CD4-positive, alpha-beta T cell (primary cell): ENCODE measurements at places on chromosomes 16 and 17. TPM values are rescaled to one million over a fixed set of nuclear protein-coding genes. Genes with fewer than 3 reads are reported as not detected.

GRCh38 chr17:79775632-79776031 lies 2.3 kb upstream of the CBX2 start:
- no peak overlapping the region for H3K27ac ChIP-seq
- H3K36me3 ChIP-seq, result no peaks in the 10 kb centered on the region
- H3K27me3 ChIP-seq, result peaks cover 65% of the 10 kb centered on the region
- DNase-seq, result no peak

GRCh38 chr17:63102034-63102433 lies 136.0 kb downstream of the TANC2 start:
- peaks cover 4% of the 10 kb centered on the region for H3K36me3 ChIP-seq
- no peaks in the 10 kb centered on the region for H3K4me1 ChIP-seq
- H3K4me3 ChIP-seq, result no peak overlapping the region

DNA sequence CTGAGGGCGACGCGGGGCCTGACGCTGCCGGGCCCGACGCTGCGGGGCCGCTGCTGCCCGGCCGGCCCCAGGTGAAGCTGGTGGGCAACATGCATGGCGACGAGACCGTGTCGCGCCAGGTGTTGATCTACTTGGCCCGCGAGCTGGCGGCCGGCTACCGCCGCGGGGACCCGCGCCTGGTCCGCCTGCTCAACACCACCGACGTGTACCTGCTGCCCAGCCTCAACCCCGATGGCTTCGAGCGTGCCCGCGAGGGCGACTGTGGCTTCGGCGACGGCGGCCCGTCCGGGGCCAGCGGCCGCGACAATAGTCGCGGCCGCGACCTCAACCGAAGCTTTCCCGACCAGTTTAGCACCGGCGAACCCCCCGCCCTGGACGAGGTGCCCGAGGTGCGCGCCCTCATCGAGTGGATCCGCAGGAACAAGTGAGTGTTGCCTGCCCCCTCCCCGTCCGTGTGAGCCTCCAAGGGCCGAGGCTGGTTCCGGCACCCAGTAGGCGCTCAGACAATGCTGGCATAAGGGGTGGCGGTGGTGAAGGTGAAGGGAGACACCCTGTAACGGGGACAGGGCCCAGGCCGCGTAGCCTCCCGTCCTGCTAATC lies 676 bp downstream of the CPD start:
- peak overlapping the region; percentile 82 for H3K27ac ChIP-seq
- DNase-seq, result peak; percentile 38
- peaks cover 38% of the 10 kb centered on the region for H3K4me1 ChIP-seq
- no peaks in the 10 kb centered on the region for H3K36me3 ChIP-seq

DNA sequence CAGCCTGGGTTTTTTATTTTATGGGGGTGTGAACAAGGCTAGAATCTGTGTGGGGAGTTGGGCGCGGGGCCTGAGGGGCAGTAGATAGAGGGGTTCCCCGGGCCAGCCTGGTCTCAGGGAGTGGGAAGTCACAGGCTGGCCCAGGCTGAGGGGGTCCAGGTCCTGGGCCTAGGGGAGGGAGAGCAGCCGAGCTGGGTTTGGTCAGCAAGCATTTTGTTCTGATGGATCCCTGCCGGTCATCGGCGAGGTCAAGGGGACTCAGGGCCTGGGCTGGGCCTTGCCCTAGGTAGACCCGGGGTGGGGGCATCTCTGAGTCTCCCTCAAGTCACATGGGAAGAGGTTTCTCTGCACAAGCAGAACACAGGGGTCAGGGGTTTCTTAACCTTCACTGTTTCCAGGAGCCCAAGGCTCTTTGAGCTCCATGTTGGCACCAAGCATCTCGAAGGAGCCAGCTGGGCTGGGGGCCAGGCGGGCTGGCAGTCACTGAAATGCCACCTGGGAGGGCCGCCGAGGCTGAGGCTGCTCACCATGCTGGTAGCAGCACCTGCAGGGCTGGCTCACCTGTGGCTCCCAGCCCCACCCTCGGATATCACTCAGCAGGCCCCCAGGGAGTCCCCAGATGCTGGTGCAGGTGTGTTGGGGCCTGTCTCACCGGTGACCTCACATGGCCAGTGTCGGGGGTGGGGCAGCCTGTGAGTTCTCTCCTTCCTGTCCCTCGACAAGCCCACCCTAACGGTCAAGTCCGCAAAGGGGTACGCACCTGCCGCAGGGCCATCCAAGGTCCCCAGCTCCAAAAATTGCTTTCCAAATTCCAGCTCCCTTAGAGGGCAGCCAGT lies 41.0 kb downstream of the SLC7A5 start:
- H3K4me1 ChIP-seq, result no peaks in the 10 kb centered on the region
- H3K4me3 ChIP-seq, result no peak overlapping the region
- H3K36me3 ChIP-seq, result peaks cover 9% of the 10 kb centered on the region
- DNase-seq, result no peak
- H3K27ac ChIP-seq, result no peak overlapping the region

DNA sequence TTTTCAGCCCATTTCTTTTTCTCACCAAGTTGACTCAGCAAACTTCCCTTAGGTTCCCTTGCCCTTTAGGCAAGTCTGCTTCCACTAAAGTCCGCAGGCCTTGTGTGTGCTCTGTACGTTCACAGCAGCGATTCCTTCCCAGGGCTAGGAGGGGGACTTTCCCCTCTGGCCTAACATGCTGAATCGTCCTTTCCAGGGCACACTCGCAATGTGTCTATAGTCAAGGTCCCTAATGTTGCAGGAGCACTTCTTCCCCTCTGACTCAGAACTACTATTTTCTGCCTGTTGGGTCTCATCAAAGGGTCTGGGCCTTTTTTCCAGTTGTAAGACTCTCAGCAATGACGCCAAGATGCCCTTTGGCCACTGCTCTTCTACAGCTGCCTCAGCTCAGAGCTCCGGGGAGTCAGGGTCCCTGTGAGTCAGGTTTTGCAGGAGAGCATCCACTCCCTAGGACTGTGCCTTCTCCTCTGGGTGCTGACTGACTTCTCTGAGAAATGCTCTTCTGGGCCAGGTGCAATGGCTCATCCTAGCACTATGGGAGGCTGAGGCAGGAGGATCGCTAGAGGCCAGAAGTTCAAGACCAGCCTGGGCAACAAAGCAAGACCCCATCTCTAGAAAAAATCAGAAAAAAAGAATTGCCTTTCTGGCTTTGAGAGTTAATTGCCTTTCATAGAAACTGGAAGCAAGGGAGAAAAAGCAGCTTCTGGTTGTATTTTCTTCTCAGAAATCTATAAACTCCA lies 64.4 kb upstream of the TBX2 start:
- H3K4me1 ChIP-seq, result no peaks in the 10 kb centered on the region
- no peak overlapping the region for H3K27ac ChIP-seq
- H3K4me3 ChIP-seq, result no peak overlapping the region

Gene ZFP3
- 2.4 TPM for total RNA-seq
